ENCODE measurements at places on chromosomes 1 and 21. TPM values are rescaled to one million over a fixed set of nuclear protein-coding genes. Genes with fewer than 3 reads are reported as not detected.
A peak's percentile ranks its signal among the peaks of the same experiment; 100 is the strongest.

PLA2G2F gene
- not detected for total RNA-seq

DNA sequence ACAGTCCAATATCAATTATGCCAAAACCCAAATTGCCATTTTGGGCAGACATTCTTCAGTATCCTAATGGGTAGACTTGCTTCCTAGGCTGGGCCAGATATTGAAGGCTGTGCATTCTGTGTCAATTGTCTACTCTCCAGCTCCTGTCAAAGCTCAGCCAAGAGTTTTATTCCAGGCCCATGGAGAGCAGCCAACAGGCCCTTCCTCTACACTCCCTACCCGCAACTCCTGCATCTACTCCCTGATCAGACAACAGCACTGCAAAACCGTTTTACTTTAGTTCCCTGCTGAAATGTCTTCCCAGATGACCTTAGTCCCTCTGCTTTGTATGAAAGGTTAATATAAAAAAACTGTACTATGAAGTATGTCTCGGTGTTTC is 6.6 kb upstream of the ADORA3 start:
- no peak for DNase-seq

DNA sequence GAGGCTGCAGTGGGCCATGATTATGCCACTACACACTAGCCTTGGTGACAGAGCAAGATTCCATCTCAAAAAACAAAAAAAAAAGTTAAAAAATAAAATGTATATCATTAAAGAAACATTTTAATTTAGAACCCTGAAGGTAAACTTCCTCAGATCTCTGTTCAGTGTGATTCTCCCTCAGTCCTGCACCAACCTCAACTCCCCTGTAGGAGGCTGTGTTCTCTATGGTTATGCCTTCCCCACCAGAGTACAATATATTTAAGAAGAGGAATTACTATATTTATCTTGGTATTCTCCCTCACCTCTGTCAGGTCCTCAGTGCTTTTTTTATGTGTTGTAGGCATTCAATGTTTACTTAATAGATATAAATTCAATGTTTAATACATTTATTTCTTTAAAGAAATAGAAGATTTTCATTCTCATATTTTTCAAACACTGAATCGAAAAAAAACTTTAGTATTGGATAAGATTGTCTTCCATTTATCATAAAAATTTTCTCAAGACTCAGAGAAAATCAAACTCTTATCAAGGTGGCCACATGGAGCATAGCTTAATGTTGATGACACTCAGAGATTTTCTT is 4.8 kb upstream of the LRRC8B start:
- DNase-seq, result no peak

DNA sequence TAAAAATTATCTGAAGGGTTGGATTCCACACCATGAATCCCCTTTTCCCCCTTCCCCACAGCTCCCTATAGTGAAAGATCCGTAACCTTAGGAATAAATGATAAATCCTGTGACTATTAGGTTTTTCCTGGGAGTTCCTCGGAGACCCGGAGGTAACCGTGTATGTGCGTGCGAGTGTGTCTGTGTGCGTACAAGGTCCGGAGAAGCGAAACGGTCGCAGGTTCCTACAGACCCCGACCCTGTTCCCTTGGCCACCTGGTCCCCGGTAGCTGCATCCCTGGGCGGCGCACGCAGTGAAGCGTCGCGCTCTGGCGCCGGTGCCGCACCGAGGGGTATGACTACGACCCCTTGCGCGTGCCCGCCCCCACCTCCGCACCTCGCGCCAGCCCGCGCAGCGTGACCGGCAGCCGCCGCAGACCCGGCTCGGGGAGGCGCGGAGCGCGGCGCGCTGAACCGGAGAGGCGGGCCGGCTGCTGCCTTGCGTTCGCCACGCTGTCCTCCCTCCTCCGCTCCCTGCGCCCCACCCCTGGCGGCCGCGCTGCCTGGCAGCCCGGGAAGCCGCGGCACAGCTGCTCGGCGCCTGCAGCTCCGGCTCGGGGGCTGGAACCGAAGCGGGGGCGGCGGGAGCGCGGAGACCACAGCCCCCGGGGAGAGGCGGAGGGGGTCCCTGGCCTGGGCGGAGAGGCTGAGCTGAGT is at the start of gene AK5:
TSS of gene AK5 (plus strand) at position 529 of the 696 bp plus-strand sequence. CDS start 295 bp downstream, outside the sequence.
- peak; percentile 73 for DNase-seq
